ENCODE measurements at places on chromosomes 11 and 22.
A peak's percentile ranks its signal among the peaks of the same experiment; 100 is the strongest.

DNA sequence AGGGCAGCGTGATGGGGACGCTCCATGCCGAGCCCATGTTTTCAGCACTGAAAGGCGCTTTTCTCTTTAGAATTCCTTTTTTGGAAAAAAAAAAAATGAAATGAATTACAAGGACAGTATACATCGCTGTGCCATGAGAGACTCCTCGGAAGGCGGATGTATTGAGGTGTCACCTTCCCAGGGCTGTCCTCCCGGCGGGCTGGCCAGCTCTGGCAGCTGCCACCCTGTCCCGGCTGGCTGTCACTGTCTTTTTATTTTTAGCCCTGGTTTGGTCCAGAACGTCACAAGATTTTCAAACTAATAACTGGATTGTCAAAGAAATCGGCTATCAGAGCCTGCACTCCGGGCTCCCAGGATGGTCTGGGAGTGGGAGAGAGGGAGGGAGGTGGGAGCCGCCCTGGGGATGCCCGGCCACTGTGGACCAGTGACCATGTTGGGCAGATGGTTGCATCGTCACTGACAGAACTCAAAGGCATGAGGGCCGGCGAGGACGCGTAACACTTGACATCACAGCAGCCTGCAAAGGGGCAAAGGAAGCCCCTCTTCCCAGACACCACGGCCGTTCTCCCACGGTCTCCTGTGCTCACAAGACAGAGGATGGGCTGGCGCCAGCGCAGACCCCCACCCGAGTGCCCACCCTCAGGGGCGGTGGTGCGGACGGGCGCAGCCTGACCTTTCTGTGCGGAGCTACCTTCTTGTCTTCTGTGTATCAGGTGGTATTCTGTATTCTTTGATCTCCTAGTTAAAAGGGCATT is 392.9 kb downstream of the TBC1D22A start:
- no peak overlapping the region for H3K27ac ChIP-seq
- H3K4me1 ChIP-seq = peaks cover 41% of the 10 kb centered on the region
- no peaks in the 10 kb centered on the region for H3K27me3 ChIP-seq
- no peak overlapping the region for H3K4me3 ChIP-seq

DNA sequence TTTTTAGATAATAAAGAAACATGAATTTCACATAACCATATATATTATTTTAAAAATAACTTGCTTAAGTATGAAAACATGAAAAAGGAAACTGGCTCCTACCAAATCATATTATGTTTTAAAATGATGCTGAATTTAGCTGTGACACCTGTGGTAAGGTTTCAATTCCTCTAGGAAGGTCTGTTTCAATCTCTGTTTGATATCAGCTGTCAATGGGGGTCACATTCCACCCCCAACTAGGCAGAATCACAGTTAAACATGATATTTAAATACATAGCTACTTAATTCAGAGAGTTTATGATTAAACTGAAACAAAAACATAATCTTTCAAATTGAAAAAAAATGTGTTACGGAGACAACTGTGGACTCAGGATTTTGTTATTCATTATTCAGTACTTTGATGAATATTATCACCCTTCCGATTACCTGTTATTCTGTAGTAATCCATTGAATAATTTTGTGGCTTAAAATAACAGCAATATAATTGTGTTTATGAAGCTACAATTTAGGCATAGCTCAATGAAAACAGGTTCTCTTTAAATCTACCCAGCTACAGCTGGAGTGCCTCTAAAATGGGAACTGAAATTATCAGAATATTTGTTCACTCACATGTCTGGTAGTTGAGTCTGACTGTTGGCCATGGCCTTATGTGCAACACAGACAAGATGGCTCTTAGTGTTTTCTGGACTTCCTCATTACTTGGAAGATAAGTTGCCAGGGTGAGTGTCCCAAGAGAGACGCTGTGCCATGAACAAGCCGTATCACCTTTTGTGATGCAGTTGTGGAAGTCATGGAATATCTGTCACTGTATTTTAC is 244.6 kb upstream of the ANO3 start:
- H3K27ac ChIP-seq = no peak overlapping the region
- no peaks in the 10 kb centered on the region for H3K4me1 ChIP-seq
- no peaks in the 10 kb centered on the region for H3K27me3 ChIP-seq
- no peak overlapping the region for H3K4me3 ChIP-seq

- no peak for DNase-seq
- H3K4me1 ChIP-seq = peaks cover 6% of the 10 kb centered on the region
- H3K27me3 ChIP-seq = no peaks in the 10 kb centered on the region
- peaks cover 3% of the 10 kb centered on the region for H3K36me3 ChIP-seq
These were observed 27.8 kb downstream of the RELT start for GRCh38 chr11:73404048-73404447.

GRCh38 chr11:7690648-7691047 is 15.6 kb downstream of the OVCH2 start:
- no peak overlapping the region for H3K4me3 ChIP-seq
- no peak overlapping the region for H3K27ac ChIP-seq
- DNase-seq = no peak
- no peaks in the 10 kb centered on the region for H3K27me3 ChIP-seq
- no peaks in the 10 kb centered on the region for H3K36me3 ChIP-seq
- H3K4me1 ChIP-seq = no peaks in the 10 kb centered on the region

- DNase-seq = no peak
- H3K4me3 ChIP-seq = no peak overlapping the region
- H3K4me1 ChIP-seq = no peaks in the 10 kb centered on the region
- no peak overlapping the region for H3K27ac ChIP-seq
- no peaks in the 10 kb centered on the region for H3K27me3 ChIP-seq
- no peaks in the 10 kb centered on the region for H3K36me3 ChIP-seq
These were observed 125.3 kb upstream of the TBCEL start for GRCh38 chr11:120898568-120898967.

DNA sequence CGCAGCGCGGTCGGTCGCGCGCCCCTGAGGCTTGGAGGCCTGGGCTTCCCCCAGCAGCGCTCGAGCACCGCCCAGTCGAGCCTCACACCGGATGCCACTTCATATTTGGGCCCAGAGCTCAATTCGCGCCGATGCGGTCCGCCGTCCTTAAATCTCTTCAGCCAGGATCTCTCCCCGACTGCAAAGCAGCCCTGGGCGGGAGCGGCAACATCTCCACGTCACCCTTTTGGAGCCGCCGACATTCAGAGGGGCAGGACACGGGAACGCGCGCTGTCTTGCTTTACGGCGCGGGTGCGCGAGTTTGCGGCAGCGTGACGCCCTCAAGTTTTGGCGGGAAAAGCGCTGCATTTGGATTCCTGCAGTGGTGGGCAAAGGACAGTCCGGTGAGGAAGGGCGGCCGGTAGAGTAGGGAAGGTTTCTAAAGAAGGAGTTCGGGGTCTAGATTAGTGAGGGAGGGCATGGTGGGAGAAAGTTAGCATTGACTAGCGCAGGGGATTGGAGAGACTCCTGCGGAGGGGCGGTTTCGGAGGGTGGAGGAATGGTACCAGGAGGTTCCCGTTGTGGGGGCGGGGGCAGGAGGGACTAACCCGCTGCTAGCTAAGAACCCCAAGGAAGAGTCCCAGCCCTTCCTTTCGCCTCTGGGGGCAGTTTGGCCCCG is 796 bp downstream of the CHEK1 start:
- H3K4me3 ChIP-seq = peak overlapping the region; percentile 50
- peak overlapping the region; percentile 83 for H3K27ac ChIP-seq
- peaks cover 25% of the 10 kb centered on the region for H3K4me1 ChIP-seq
- peak; percentile 83 for DNase-seq

DNA sequence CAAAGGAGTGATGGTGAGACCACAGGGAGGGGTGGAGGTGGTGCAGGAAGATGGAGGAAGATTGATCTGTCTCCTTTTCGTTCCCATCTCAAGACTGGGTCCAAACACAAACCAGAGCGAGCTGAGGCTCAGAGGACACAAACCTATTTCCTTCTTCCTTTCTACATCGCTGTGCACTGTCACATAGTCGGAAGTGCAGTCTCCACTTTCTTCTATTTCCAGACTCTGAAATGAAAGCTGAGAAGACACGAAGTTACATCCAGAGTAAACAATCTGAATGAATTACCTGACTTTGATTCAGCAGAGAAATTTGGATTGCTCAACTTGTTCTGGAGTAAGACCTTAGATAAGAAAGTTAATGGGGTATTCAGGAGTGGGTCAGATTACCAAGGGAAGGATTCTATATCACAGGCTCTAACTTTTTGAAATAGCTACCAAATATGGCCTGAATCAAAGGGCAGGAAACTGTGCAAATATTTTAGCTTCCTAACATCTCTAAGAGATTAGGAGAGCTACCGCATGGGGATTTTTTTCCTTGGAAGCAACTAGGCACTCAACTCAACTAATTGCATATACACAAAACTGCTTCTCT is 14.4 kb downstream of the OVCH2 start:
- no peak overlapping the region for H3K4me3 ChIP-seq
- H3K36me3 ChIP-seq = no peaks in the 10 kb centered on the region
- no peaks in the 10 kb centered on the region for H3K27me3 ChIP-seq
- H3K27ac ChIP-seq = no peak overlapping the region

- no peak overlapping the region for H3K27ac ChIP-seq
- no peak overlapping the region for H3K4me3 ChIP-seq
- DNase-seq = no peak
- no peaks in the 10 kb centered on the region for H3K27me3 ChIP-seq
- no peaks in the 10 kb centered on the region for H3K36me3 ChIP-seq
These were observed 91.5 kb upstream of the TBCEL start for GRCh38 chr11:120932305-120932915.
